Tibial nerve (tissue), 4 donors: ENCODE measurements at places on chromosomes 13 and 19.
A peak's percentile ranks its signal among the peaks of the same experiment; 100 is the strongest.

DNA sequence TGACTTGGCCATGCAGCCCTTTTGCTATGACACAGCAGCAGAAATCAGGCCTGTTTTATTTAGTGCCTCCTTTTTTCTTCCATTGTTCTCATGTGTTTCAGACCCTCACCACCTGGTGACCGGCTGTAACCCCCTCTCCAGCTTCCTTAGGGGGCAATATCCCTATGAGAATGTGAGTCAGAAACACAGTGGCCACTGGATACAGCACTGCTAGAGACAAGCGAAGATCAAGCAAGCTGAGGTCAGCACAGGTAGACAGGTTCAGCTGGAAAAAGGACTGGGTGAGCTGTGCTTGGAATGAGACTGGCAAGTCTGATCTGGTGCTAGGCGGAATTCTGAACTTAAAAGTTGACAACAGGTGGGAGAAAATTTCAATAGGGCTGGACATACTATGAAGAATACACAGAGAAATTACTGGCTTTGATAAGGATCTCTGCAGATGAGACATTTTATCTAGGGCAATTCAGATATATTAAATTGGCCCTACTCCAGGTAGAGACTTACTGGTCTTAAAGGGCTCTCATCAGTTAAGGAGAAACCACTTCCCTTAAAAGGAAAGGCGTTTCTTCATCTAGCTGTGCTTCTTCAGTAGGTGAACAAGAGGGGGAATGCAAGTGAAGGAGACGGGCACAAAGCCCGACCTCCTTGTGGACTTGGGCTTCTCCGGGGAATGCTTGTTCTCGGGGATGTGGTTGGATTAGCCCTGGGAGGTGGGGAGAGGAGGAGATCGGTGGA, 83.3 kb downstream of the ERCC5 start:
- no peak for DNase-seq

- no peak for DNase-seq
Observed at GRCh38 chr13:63403733-63404132, 1988.1 kb upstream of the PCDH20 start.

- DNase-seq = no peak
Observed at GRCh38 chr19:19217099-19217498, 5.3 kb downstream of the NCAN start.

DNA sequence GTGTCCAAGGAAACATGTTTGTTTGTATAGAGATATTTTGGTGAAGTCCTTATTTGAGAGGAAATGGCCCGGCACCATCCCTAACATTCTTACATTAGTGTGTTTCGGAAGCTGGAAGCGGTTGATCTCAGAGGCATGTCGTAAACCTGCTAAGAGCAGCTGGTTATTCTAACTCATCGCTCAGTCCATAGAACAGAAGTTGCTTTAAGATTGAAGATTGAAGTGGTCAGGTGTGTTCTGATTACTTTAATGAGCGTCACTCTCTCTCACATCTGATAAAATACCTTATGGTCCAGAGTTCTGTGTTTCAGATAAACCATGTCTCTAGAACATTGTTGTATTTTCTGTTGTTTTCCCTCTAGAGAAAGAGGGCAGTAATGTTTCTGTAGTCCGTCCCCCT, 60.2 kb upstream of the FLT1 start:
- no peak for DNase-seq

GRCh38 chr13:75876142-75877050, 240.3 kb downstream of the LMO7 start:
- DNase-seq = peak; percentile 80

DNA sequence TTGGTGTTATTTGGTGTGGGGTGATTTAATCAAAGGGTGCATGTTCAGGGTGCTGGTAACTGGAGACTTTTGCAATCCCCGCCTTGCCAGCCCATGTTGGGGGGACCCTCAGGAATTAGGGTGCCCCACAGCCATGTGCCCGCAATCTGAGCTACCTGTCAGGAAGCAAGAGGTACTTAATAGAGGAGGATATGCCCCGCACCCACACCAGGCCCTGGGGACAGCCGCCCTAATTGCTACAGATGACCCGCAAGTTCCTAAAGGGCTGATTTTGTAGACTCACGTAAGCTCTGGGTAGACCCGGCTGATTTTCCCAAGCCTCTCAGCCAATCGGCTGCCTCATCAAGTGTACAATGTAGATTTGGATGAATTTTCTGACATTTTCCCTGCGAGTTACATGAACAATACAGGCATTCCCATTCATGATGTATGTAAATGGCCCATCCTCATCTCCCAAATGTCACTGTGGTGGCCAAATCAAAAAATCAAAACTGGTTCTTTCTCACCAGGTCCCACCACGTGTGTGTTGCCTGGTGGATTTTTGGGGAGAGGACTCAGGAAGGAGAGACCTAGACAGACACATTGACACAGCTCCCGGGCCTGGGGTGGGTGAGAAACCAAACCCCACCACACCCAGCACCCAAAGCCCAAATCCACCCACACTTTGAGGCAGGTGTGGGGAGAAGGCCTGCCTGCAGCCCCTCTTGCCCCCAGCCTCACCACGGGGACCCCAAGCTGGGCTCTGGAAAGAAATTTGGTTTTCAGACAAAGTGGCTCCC, 119.2 kb upstream of the SPACA7 start:
- no peak for DNase-seq

GRCh38 chr19:53951436-53951835, 11.3 kb upstream of the CACNG8 start:
- no peak for DNase-seq

- DNase-seq = no peak
Observed at GRCh38 chr13:113192902-113193301, 15.6 kb downstream of the PCID2 start.

DNA sequence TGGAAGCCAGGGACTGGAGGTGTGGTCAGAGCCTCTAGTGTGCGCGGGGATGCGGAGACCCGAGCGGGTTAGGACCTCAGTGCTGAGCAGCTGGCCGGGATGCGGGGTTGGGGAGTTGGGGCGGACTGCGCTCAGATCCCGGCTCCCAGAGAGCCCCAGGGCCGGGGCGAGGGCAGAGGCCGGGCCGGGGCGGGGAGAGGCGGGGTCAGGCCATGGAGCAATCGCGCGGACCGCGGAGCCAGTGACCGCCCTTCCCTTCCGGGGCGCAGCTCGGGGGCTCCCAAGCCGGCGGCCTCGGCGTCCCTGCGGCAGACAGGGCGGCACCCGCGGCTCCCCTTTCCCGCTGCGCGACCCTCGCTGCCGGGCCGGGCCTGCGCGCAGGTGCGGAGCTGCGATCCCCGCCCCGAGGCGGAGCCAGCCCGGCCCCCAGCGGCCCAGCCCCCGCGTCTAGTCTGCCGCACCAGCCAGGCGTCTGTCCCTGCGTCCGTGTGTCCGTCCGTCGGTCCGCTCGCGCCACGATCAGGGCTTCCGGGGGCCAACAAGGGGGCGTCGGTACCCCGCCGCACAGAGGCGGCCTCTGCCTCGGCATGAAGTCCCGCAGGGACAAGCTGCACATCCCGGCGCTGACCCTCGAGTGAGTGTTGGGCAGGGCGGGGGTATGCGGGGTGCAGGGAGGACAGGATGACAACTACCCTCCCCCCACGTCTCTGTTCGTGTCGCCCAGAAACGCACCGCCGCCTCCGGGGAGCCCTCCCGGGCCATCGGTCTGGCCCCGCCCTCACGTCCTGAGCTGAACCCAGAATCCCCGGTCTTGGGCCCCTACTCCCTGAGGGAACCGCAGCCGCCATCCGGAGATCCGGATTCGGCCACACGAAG, 12.4 kb downstream of the MAST3 start:
- DNase-seq = no peak

DNA sequence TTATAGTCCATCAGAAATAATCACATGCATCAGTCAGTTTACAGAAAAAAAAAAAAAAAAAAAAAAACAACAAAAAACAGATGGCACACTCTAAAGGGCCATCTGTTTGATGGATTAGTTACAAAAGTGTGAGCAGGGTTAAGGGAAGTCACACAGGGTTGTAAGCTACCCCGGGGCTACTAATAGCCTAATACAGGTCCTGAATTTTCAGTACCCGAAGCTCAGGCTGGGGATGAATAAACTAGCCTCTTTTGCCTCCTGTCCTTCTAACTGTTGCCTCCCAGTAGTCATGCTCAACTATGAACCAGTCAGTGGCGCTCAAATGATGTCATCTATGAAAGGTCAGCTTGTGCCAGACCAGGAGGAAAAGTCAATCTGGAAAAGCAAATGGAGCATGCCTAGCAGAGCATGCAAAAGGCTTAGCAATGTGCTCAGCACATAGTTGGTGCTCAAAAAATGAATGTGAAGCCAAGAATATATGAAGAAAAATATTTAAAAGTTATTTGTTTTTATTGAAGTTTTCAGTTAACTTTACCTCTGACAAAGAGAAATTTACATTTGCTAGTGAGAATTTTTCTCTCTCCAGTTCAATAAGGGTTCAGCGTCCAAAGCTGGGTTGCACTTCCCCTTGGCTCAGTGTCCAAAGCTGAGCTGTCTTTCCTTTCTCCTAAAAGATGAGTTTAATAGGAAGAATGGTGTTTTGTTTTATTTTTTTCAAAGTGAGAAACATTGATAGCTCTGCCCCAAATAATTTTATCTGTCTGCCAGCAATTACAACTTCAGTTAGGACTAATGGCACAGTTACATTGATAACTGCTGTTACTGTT, 30.8 kb upstream of the LRCH1 start:
- no peak for DNase-seq

DNA sequence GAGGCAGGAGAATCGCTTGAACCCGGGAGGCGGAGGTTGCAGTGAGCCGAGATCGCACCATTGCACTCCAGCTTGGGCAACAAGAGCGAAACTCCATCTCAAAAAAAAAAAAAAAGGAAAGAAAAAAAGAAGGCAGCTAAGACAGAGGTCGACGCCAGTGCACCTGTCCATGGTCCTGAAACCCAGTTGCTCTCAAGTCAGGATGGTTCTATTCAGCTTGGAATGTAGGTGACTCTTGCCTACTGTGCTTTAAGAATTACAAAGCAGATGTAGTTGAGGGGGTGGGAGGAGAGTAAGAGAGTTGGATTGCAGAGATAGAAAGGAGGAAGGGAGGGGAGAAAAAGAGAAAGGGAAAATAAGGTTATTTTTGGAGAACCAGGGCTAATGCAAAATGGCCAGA, 18.7 kb downstream of the CACNG7 start:
- no peak for DNase-seq

GRCh38 chr13:111958612-111959395, 108.1 kb upstream of the SOX1 start:
- DNase-seq = no peak

GRCh38 chr13:20416223-20416745, 109.4 kb downstream of the CRYL1 start:
- DNase-seq = no peak

DNA sequence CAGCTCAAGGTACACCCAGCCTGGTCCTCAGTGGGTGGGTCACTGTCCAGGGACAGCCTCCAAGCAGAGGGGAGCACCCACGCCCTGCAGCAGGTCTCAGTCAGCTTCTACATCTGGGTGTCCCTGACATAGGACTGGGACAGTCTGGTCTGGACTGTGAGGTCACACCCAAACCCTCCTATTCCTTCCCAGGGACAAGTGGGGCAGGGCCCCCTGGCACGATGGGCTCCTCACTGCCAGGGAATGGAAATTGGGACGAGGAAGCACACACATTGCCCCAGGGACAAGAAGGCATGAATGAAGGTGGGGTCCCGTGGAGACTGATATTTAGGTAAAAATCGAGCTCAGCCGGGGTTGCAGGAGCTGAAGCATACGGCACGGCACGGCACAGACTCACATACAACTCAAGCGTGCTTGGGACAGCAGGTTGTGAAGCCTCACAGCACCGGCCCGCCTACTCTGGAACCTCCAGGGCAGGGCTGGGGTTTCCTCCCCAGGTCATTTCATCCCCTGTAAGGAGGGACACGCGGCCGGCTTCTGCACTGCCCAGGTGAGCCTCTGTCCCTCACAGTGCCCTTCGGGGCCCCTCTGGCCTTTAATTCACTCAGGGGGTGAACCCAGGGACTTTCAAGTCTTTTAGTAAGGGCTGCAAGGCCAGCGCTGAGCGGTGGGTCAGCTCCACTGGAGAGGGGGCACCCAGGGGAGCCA, 3.5 kb downstream of the PNMA8B start:
- no peak for DNase-seq

DNA sequence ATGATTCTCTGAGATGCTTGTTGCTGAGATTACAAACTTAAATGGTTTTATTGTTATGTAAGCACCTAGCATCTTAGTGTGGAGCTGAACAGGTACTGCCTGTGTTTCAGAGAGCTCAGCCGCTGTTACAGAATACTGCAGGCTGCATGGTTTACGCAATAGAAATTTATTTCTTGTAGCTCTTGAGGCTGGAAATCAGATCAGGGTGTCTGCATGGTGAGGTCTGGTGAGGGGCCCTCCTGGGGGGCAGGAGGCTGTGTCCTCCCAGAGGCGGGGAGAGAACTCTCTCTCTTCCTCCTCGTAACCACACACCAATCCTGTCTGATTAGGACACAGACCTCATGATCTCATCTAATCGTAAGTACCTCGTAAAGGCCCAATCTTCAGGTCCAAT, 13.1 kb downstream of the ATP11A start:
- no peak for DNase-seq

GRCh38 chr19:20320191-20320590, 153.2 kb downstream of the ZNF486 start:
- no peak for DNase-seq

GRCh38 chr19:13817615-13818371, 22.6 kb downstream of the ZSWIM4 start:
- no peak for DNase-seq

DNA sequence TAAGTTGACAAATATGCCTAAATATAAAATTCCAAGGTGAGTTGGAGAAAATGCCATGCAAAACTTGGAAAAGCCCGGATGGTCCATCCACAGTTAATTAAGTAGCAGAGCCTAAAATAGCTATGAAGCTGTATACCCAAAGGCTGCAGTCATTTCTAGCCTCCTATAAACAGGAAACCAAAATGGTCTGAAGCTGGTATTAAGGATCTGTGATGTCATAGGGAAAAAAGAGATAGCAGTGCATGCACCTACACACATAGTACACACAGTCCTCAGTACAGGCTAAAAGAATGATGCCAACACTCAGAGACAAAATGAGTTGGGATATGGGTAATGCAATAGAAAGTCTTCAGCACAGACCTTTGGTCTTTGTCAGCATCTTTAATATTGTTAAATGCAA, 736.9 kb downstream of the EFNB2 start:
- DNase-seq = no peak
